ENCODE measurements at places on chromosomes 16 and 17.

DNA sequence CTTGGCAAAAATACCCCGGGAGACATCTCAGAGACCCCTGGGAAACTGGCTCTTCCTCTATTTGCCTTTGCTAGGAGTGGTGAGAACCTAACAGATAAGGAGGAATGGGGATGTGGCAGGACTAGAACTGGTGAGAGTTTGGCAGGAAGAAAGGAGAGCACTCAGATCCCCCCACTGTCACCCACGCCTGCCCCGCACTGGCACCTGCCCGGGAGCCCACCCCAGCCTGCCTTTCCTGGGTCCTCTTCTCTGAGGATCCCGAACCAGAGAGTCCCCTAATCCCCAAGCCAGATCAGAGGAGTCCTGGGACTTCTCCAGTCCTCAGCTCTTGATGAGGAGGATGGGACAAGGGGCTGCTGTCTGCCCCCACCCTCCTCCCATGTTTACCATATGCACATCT lies 3.7 kb downstream of the KCNH6 start:
- no peak for DNase-seq

DNA sequence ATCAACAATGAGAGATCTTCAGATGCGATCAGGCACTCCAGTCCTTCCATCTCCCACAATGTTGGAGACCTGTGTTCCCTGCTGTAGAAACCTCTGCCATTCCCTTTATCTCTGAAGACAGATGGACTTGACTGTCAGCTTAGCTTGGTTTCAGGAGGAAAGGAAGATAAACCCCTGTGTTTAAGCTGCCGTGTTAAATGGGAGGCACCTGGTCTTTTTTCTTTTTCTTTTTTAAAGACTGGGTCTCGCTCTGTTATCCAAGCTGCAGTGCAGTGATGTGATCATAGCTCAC lies 63.1 kb downstream of the USP22 start:
- DNase-seq = no peak

DNA sequence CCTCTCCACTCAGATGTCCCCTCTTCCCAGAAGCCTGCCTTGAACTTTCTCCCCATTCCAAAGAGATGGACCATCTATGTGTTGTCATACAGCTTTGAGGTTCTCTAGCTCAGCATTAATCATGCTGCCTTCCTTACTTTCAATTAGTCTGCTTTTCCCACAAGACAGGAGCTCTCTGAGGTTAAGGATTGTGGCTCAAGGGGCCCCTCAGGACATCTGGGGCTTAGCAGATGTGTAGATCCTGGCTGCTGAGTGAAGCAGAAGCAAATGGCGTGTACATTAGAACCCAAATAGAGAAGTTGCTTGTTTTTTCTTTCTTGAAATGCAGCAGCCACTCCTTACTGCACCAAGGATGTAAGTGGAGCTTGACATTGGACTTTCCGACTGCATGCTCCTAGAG lies 330.5 kb upstream of the TNRC6C start:
- DNase-seq = no peak

DNA sequence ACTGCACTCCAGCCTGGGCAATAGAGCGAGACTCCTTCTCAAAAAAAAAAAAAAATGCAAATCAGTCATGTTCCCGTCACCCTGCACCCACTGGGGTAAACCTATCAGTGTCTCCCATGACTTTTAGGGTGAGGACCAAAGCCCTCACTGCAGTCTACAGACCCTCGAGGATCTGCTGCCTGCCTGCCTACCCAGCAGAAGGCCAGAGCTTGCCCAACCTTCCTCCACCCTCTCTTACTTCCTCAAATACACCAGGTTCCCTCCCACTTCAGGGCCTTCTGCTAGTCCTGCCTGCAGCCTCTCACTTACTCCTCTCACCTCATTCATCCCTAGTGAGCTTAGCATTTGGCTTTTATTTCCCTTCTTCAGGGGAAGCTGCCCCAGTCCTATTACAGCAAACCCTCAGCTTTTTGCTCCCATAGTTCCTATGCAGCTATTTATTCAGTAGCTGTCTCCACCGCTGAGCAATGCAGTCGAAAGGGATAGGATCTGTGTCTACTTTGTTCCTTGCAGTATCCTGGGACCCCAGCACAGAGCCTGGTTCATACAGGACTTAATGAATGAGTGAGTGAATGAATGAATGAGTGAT lies 17.8 kb upstream of the TOB1 start:
- DNase-seq = no peak

DNA sequence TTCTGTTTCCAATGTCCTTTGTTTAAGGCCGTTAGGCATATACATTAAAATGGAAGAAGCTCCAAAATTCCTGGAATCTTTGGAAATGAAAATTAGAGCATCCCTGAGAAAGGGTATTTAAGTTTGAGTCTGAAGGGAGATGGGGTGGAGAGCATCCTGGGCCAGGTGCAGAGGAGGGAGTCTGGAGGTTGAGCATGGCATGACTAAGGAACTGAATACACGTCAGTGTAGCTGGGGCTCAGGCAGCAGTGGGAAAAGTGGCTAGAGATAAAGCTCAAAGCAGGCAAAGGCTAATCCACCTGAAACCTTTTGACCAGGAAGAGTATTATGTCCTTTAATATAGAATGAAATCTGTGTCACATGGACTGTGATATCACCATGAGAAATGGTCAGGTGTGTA lies 669.0 kb upstream of the RBFOX1 start:
- DNase-seq = no peak
